ENCODE measurements at places on chromosomes 6 and 20.

- DNase-seq, result no peak
Observed at GRCh38 chr20:38211200-38212097, 46.4 kb upstream of the TGM2 start.

DNA sequence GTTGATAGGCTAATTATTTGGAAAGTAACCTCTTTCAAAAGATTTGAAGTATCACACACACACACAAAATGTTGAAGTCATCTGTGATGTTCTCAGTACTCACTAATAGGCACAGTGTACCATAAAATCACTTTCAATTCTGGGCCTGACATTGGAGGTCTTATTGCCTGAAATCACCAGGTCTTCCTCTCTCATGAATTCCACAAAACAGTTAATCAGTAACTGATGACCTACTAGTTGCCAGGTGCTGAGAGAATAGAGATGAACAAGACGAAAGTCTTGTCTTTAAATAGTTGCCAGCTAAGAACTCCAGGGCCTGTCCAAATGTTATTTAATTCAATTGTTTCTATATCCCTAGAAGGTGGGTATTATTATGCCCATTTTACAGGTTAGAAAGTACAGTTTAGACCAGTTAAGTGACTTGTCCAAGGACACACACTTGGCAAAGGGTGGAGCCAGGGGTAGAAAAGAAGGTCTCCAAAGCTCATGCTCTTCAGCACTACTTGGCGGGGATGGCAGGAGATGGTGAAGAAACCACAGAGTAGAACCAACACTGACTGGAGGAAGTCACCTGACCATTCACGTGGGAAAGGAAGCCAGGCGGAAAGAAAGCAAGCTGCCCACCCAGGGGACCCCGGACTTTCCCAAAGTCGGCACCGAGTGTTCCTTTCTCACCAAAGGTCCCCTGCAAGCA, 116.4 kb downstream of the KIF6 start:
- DNase-seq, result no peak

GRCh38 chr20:37714978-37715672, 21.3 kb downstream of the CTNNBL1 start:
- no peak for DNase-seq

DNA sequence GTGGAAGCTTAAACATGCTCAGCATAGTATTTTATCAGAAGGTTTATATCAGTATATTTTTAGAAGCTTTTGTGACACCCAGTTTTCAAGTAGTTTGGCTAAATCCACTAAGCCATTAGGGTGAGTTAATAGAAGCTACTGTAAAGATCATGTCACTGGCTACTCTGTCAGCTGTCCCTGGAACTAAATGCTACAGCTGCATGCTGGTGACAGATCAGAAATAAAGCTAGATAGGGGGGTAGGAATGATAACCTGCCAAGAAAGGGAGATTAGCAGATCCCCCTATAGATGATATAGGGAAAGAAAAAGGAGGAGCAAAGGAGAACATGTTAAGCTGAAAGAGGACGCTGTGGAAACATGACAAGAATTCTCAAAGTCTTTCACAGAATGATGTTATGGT, 363.2 kb downstream of the QKI start:
- no peak for DNase-seq

GRCh38 chr6:82619573-82619972, 256.0 kb downstream of the TPBG start:
- DNase-seq, result no peak

- no peak for DNase-seq
Observed at GRCh38 chr6:79708095-79708791, 77.1 kb downstream of the SH3BGRL2 start.

DNA sequence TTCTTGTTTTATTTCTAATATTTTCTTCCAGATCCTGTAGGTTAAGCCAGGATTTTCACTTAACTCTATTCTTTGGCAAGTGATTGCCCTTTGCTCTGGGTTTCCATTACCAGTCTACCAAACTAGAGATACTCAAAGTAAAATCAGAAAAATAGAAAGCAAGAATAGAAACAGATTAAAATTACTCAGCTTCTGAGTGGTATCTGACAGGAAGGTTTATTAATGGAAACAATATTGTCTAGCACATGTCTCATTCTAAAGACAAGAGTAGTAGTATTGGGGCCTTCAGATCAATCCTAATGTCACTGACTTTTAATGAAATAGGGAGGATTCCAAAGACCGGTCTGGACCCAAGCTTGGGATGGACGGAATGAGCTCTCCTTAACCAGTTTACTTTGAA, 72.3 kb downstream of the SIM1 start:
- DNase-seq, result no peak

- no peak for DNase-seq
Observed at GRCh38 chr6:7786214-7786661, 60.3 kb downstream of the BMP6 start.

GRCh38 chr6:44305200-44305725, 7.9 kb downstream of the AARS2 start:
- no peak for DNase-seq

- DNase-seq, result no peak
Observed at GRCh38 chr6:130778946-130779657, 48.1 kb upstream of the SMLR1 start.

GRCh38 chr20:47762699-47763268, 22.5 kb downstream of the SULF2 start:
- no peak for DNase-seq

- no peak for DNase-seq
Observed at GRCh38 chr6:90449311-90449710, 137.6 kb downstream of the MAP3K7 start.

- no peak for DNase-seq
Observed at GRCh38 chr20:36542516-36543183, 1.3 kb downstream of the MYL9 start.

- no peak for DNase-seq
Observed at GRCh38 chr6:123712831-123713230, 76.1 kb upstream of the TRDN start.
